ENCODE measurements at places on chromosomes 16 and 17. TPM values are rescaled to one million over a fixed set of nuclear protein-coding genes. Genes with fewer than 3 reads are reported as not detected.

GRCh38 chr17:68592009-68592408 lies 9.2 kb downstream of the FAM20A start:
- no peak overlapping the region for H3K4me3 ChIP-seq
- peaks cover 8% of the 10 kb centered on the region for H3K36me3 ChIP-seq
- H3K27ac ChIP-seq, result no peak overlapping the region

GRCh38 chr17:4479982-4480751 lies 18.5 kb upstream of the SPNS2 start:
- no peaks in the 10 kb centered on the region for H3K36me3 ChIP-seq
- H3K4me3 ChIP-seq, result no peak overlapping the region
- peaks cover 22% of the 10 kb centered on the region for H3K4me1 ChIP-seq
- peak overlapping the region; percentile 6 for H3K27ac ChIP-seq
- H3K27me3 ChIP-seq, result no peaks in the 10 kb centered on the region

- H3K4me3 ChIP-seq, result no peak overlapping the region
- no peak for DNase-seq
- H3K36me3 ChIP-seq, result peaks cover 8% of the 10 kb centered on the region
- peak overlapping the region; percentile 81 for H3K27ac ChIP-seq
- no peaks in the 10 kb centered on the region for H3K27me3 ChIP-seq
- H3K4me1 ChIP-seq, result peaks cover 62% of the 10 kb centered on the region
Measured at GRCh38 chr16:31110106-31111034, 2.2 kb downstream of the BCKDK start.

ABCA10 gene
- 0.33 TPM for total RNA-seq

DNA sequence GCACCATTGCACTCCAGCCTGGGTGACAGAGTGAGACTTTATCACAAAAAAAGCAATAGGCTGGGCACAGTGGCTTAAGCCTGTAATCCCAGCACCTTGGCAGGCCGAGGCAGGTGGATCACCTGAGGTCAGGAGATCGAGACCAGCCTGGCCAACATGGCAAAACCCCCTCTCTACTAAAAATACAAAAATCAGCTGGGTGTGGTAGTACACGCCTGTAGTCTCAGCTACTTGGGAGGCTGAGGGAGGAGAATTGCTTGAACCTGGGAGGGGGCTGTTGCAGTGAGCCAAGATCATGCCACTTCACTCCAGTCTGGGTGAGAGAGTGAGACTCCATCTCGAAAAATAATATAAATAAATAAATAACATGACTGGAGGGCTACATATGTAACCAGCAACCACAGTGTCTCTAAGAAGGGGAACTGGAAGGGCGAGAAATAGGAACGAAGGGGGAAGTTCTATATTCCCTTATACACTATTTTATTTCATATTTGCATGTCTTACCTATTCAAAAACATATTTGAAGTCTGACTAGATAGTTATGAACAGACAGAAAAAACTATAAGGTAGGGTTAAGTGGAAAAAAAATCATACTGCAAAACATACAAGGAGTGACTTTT lies 25.9 kb downstream of the MYH11 start:
- no peak overlapping the region for H3K4me3 ChIP-seq
- no peak for DNase-seq
- no peak overlapping the region for H3K27ac ChIP-seq
- no peaks in the 10 kb centered on the region for H3K27me3 ChIP-seq
- H3K36me3 ChIP-seq, result no peaks in the 10 kb centered on the region

- no peaks in the 10 kb centered on the region for H3K4me1 ChIP-seq
- H3K4me3 ChIP-seq, result no peak overlapping the region
- H3K27ac ChIP-seq, result no peak overlapping the region
- DNase-seq, result no peak
- H3K27me3 ChIP-seq, result no peaks in the 10 kb centered on the region
- no peaks in the 10 kb centered on the region for H3K36me3 ChIP-seq
Measured at GRCh38 chr17:50495217-50495823, 12.9 kb upstream of the MYCBPAP start.

ACAP1 gene
- total RNA-seq, result 4.9 TPM

DNA sequence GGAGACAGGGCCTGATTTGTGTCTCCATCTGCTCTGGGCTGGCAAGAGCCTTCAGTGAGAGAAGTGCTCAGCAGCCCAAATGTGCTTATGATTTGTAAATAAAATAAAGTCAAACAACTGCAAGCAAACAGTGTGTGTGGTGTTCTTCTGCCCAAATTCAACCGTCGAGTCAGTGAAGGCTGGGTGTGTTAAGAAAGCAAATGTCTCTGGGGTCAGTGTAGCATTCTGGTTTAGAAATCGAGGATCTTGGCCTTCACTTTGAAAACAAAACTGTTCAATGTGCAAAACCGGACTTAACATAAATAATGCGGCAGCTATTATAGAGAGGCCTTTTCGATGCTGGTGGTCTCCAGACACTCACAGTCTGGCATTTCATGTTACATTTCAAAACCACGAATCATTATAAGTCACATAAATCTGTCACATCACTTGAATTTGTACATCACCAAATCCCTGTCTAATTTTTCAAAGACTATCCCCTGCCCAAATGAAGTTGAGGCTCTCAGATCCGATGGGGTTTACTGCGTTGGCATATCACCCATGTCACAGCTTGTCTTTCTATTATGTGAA lies 158.6 kb upstream of the MYOCD start:
- no peak overlapping the region for H3K27ac ChIP-seq
- H3K27me3 ChIP-seq, result no peaks in the 10 kb centered on the region
- DNase-seq, result no peak
- no peaks in the 10 kb centered on the region for H3K4me1 ChIP-seq

- H3K27ac ChIP-seq, result no peak overlapping the region
- H3K36me3 ChIP-seq, result no peaks in the 10 kb centered on the region
- no peaks in the 10 kb centered on the region for H3K4me1 ChIP-seq
- no peak overlapping the region for H3K4me3 ChIP-seq
- H3K27me3 ChIP-seq, result no peaks in the 10 kb centered on the region
Measured at GRCh38 chr17:499951-500461, 147.4 kb upstream of the RPH3AL start.

GRCh38 chr16:65644821-65645220 lies 523.0 kb upstream of the CDH11 start:
- DNase-seq, result no peak
- H3K4me3 ChIP-seq, result no peak overlapping the region
- H3K4me1 ChIP-seq, result no peaks in the 10 kb centered on the region
- H3K36me3 ChIP-seq, result no peaks in the 10 kb centered on the region
- no peak overlapping the region for H3K27ac ChIP-seq

UTP4 gene
- 13.8 TPM for total RNA-seq

DNA sequence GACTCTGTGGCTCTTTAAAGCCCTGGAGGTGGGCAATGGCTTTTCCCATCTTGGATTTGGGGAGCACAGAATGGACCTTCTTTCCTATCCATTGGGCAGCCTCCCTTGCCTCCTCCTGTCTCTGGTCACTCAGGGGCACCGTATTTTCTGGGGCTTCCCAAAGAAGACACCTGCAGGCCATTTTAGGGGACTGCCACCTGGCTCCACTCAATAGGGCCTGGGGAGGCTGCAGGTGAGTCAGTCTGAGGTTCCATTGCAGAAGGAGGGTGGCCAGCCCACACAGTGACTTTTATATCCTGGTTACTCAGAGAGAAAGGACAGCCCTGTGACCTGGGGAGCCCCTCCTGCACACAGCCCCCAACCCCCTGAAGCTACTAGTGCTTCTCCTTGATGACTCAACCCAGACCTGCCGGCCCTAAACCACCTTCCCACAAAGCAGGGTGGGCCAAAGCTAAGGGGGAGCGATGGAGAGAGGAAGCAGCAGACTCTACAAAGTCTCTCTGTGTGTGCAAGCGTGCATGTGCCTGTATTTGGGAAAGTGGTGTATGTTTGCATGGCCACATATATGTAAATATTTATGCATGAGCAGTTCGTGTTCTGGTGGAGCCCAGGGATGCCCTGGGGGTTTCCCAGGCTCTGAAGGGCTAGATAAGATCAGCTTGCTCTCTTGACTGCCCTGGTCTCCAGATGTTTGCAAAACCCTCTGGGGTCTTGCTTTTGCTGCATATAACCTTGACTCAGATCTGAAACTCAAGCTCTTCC lies 5.0 kb downstream of the CX3CL1 start:
- H3K4me1 ChIP-seq, result peaks cover 51% of the 10 kb centered on the region
- H3K4me3 ChIP-seq, result no peak overlapping the region
- no peaks in the 10 kb centered on the region for H3K27me3 ChIP-seq
- no peak overlapping the region for H3K27ac ChIP-seq
- peaks cover 11% of the 10 kb centered on the region for H3K36me3 ChIP-seq
- DNase-seq, result no peak

DNA sequence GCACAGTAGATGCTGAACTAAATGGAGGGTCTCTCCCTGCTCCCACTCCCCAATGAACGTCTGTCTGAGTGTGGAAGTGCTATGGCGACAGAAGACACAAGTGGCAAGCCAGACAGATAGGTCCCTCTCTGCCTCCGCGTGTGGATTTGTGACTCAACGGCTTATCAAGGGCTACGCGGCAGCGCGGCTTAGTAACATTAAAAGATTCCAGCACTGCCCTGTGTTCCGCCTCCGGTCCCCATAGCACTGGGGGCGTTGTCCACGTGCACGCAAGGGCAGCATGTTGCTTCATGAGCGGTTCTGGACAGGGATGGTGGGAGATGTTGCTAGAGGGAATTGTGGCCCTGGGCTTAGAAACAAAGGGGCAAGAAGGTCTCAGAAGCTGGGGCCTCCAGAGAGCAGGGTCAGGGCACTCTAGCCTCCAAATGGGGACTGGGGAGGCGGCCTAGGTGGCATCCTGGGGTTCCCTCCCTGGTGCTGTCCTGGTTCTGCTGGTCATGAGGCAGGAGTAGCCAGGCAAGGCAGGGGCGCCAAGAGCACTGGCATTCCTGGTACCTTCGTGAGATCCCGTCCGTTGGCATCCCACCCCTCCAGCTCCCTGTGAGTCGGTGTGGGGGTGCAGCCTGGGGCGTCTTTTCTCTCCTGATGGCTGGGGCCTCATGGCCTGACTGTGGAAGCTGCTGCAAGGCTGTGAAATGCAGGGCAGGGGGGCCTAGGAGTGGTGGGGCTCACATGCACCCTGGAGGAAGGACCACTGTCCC lies 9.1 kb downstream of the CRHR1 start:
- no peak overlapping the region for H3K27ac ChIP-seq
- peaks cover 3% of the 10 kb centered on the region for H3K27me3 ChIP-seq
- DNase-seq, result no peak
- no peaks in the 10 kb centered on the region for H3K4me1 ChIP-seq

RAPGEFL1 gene
- total RNA-seq, result 1.9 TPM

C1QTNF8 gene
- total RNA-seq, result not detected

VTN gene
- 1,668 TPM for total RNA-seq

KRTAP2-2 gene
- not detected for total RNA-seq

DNA sequence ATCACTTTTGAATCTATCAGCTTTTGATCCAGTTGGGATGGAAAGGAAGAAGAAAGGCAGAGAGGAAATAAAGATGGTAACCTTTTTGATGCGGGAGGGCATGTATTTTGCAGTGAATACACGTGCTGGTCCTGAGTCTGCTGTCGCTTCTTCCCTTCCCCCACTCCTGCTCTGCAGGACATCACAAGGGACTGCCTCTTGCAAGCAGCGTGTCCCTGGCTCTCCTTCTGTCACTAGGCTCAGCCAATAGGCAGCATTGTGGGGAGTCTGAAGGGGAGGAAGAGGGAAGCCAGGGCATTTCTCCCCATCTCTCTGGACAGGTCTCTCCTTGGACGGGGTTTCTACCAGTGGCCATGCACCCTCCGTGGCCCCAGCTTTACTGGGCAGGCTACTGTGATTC lies 15.7 kb upstream of the WFDC1 start:
- no peaks in the 10 kb centered on the region for H3K4me1 ChIP-seq
- H3K4me3 ChIP-seq, result no peak overlapping the region
- H3K36me3 ChIP-seq, result no peaks in the 10 kb centered on the region
- H3K27ac ChIP-seq, result no peak overlapping the region
- no peak for DNase-seq

DNA sequence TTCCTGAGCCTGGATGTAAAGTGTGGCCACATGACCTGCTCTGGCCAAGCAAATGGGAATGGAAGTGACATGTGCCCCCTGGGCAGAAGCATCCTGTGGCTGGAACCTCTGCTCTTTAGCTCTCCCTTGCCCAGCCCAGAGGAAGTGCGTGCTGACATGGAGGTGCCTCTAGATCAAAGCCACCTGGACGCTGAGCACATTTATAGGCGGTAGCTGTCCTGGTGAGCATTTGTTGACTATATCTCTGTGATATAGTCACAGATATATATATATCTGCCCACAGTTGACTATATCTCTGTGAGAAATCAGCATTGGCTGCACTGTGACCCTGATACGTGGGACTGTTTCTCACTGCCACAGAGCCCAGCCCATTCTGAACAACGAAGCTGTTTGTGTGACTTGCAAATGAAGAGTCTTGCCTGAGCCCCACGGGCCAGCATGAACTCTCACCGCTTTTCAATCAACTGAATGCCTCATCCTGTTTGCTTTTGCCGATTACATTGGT lies 118.8 kb downstream of the C16orf95 start:
- H3K4me3 ChIP-seq, result no peak overlapping the region
- no peak for DNase-seq
- H3K4me1 ChIP-seq, result no peaks in the 10 kb centered on the region

DNA sequence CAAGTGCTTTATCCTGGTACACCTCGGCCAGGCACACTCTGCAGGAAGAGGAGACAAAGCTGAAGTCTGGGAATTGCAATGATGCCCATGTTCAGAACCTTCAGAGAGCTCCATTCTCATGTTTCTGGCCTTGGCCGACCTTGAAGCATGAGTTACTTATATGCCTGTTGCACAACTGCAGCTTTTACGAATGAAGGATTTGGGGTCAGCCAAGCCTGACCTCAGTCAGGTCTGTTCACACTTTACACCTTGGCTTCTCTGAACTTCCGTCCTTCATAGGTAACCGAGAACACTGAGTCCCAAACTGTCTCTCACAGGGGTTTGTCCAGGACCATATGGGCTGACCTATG lies 66.7 kb downstream of the GTF3C1 start:
- peaks cover 64% of the 10 kb centered on the region for H3K36me3 ChIP-seq
- H3K4me1 ChIP-seq, result no peaks in the 10 kb centered on the region
- no peak overlapping the region for H3K27ac ChIP-seq

TBC1D3I gene
- total RNA-seq, result 0.17 TPM

SLC6A2 gene
- total RNA-seq, result under 0.01 TPM

DNA sequence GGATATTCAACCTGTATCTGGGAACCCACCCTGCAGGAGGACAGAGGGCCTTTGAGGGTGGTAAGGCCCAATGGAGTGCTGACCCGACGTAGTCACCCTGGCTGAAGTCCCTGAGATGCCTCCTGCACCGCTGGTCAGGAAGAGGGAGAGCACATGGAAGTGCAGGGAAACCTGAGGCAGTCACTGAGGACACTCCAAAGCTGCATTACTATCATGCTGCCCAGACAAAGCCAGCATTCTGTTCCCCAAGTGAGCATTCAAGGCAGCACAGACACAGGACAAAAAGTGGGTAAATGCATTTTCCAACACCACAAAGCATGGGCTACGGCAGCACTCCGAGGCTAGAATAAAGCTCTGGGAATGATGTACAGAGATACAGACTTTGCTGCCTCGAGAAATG lies 46.8 kb upstream of the BCAR1 start:
- no peaks in the 10 kb centered on the region for H3K4me1 ChIP-seq
- no peaks in the 10 kb centered on the region for H3K27me3 ChIP-seq
- no peak overlapping the region for H3K4me3 ChIP-seq
- peaks cover 18% of the 10 kb centered on the region for H3K36me3 ChIP-seq
- no peak for DNase-seq

All from liver (tissue), 10 donors.